Hippocampal formation (tissue), 2 donors: ENCODE measurements at places on chromosomes 5 and 9.

DNA sequence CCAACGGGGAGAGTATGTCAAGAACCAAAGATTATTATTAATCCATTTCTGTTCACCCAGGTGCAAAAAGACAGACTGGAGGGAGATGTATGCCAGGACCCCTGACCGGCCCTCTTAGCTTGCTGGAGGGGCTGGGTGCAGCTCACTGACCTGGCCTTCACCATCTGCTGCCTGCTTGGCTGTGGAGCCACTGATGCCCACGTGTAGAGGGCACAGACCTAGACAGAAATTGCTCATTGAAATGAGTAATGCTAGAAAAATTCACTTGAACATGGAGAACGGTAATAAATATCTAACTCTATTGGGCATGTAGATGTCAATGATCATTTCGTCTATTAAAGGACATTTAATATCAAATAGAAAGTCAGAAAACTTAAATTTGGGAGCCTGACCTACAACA, 58.8 kb upstream of the ERCC6L2 start:
- no peak for DNase-seq

DNA sequence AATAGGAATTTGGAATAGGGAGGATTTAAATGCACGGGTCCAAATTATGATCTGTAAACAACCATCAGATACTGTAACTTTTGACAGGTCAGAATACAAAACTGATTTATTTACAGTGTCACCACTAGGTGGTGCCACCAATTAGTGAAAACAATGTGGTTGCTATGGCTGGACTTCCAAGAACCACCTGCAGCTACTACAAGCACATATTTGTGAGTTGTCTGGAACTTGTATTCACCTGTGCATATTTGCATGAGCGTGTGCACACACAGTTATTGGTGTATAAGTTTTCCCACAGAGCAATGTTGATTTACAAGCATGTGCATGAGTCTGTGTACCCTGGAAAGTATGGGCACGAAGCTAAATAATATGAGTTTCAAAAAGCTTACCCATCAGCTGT, 3.0 kb upstream of the HRCT1 start:
- no peak for DNase-seq

DNA sequence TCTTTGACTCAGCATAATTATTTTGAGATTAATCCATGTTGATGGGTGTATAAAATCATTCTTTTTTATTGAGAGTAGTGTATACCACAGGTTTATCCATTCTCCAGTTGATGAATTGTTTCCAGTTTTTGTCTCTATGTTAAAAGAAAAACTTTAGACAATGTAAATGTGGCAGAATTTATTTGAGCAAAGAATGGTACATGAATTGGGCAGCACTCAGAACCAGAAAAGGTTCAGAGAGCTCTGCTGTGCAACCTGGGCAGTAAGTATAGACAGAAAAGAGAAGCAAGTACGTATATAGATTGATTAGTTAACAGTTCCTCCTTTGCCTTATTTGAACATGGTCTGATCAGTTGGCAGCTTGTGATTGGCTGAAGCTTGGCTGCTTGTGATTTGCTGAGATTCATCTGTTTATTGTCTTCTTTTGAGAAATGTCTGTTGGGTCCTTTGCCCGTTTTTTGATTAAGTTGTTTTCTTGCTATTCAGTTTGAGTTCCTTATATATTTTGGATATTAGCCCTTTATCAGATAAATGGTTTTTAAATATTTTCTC, 41.4 kb downstream of the CDC42SE2 start:
- DNase-seq, result no peak

- DNase-seq, result no peak
Observed at GRCh38 chr5:67267512-67268216, 71.1 kb upstream of the CD180 start.

GRCh38 chr5:121608826-121609225, 242.9 kb upstream of the FTMT start:
- no peak for DNase-seq

- no peak for DNase-seq
Observed at GRCh38 chr5:134467231-134467630, 55.5 kb upstream of the CDKN2AIPNL start.

DNA sequence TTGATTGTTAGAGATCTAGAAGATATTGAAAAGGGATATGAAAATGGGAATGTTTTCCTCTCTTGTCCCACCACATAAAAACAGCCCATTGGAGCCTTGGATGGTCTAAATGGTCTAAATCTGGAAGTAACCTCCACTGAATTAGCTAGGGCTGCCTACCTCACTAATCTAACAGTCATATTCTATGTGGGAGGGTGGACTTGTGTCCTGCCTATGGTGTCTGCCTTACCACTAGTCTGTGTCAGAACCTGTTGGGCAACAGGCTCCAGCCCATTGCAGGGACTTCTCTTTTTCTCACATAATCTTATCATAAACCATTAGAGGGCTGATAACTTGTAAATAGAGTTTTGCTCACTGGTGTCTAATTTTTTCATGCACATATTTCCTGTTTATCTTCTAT, 548.8 kb upstream of the CDH18 start:
- no peak for DNase-seq

DNA sequence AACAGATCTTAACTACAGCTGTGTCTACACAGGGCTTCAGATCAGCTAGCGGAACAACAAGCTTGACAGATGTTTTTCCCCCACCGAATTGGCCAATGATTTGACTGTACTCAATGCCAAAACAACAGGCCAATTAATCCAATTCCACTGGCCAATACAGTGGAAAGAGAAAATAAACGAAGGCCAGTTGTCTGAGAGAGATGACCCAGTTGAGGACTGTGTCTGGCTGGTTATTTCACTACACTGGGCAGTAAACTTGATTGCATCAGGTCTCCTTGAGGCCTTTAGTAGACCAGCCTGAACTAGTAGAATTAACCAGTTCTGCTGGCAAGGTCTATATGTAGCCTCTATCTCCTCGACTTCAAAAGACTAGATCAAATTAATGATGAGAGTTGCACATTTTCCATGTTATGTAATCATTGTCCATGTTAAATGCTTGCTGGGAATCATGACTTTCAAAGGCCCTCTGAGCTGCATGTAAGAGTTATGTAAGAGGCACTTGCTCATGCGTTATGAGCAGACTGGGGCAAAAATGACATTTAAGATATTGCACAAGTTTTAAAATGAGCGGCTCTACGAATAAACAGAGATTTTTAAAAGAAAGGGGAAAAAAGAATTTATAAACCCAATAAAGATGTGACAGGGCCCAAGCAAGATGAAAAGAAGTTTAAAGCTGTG, 28.3 kb downstream of the SMIM23 start:
- no peak for DNase-seq

- DNase-seq, result no peak
Observed at GRCh38 chr5:74660140-74660539, 19.6 kb upstream of the ENC1 start.

DNA sequence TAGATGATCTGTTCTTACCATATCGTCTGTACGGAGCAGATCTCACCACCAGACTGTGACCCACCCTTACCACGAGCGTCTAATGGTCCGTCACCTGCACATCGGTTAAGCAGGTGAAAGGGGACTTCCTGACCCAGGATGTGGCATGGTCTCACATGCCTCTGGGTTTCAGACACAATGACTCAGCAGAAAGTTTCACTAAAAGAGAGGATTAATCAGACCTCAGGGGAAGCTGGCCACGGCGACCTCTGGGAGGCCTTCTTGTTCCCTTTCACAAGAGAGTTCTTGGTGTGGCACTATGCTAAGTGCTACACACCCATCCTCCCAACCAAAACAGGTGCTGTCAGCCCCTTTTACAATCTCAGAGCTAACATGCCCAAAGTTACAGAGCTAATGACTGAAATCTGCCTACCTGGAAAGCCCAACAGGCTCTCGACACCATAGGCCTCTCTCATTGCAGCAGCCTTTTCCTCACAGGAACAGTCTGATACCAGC, 41.6 kb downstream of the ADAMTS12 start:
- no peak for DNase-seq

DNA sequence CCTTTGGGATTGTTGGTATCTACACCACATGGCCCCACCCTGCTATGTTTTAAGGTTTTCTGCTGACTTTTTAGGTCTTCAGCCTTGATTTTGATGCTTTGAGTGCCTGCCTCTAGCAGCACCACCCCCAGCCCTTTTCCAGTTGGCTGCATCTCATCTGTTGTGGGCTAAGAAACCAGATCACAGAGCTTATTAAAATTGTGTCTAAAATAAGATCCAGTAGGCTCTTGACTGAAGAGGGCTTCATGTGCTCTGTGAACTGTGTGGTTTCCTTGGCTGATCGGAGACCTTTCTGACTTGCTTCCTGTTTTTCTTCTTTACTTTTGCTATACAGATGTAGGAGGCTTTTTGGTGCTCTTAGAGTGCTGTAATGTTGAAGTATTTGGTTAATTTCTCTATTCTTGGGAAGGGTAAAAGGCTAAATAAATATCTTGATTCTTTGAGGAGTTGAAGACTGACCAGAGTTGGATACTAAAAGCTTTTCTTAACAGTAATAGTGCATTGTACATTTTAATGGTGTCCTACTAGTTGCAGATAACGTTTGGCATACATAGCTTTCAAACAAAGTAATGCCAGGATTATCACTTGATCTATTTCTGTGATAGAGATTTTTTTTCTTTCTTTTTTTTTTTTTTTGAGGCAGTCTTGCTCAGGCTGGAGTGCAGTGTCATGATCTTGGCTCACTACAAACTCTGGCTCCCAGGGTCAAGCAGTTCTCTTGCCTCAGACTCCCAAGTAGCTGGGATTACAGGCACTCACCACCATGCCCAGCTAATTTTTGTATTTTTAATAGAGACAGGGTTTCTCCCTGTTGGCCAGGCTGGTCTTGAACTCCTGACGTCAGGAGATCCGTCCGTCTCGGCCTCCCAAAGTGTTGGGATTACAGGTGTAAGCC, 4.5 kb downstream of the UBE2D2 start:
- no peak for DNase-seq

- DNase-seq, result no peak
Observed at GRCh38 chr9:35308316-35308715, 146.5 kb downstream of the UNC13B start.

DNA sequence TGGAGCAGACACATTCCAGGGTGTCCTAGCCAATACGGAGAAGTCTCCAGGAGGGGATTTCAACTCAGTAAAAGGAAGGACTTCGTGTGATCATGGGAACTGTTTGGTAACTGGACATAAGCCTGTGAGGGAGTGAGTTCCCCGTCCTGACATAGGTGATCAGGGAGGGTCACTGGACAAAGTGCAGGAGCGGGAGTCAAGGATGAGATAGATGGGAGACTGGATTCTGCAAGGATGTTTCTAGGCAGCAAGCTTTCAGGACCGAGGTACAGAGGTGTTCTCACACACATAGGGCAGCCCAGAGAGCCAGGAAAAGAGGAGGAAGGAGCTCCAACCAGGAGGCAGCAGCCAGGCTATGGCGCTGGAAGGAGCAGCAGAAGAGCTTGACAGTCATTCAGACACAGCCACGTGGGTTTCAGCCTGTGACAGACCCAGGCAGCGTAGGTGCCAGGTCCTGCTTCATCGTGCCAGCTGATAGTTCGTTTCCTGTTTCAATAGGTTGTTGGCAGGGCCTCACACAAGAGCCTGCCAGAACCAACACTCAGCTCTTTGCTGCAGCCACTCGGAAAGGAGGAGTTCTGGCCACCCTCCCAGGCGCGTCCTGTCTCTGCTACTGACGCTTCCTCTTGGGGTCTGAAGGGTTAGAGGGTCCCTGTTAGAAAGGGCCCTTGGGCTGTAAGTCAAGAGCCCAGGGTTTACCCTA, 84.1 kb downstream of the AMBP start:
- DNase-seq, result peak; percentile 67

- DNase-seq, result no peak
Observed at GRCh38 chr5:6868575-6869215, 155.5 kb downstream of the TENT4A start.

- no peak for DNase-seq
Observed at GRCh38 chr9:89013660-89014059, 22.4 kb downstream of the S1PR3 start.

DNA sequence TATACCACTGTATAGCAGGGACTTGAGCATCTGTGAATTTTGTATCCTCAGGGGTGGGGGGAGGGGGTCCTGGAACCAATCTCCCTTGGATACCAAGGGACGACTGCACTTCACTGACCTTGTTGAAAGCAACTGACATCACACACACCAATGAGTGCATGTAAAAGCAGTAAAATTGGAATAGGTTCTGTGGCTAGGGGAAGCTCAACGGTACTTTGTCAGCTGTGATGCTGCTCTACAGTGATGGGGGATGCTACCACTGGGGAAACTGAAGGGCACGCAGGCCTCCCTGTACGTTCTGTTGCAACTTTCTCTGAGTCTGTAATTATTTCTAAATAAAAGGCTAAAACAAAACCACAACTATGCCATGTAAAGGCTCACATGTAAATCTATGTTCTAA, 47.0 kb upstream of the RETREG1 start:
- no peak for DNase-seq

GRCh38 chr5:109692852-109693251, 3.1 kb downstream of the MAN2A1 start:
- no peak for DNase-seq

DNA sequence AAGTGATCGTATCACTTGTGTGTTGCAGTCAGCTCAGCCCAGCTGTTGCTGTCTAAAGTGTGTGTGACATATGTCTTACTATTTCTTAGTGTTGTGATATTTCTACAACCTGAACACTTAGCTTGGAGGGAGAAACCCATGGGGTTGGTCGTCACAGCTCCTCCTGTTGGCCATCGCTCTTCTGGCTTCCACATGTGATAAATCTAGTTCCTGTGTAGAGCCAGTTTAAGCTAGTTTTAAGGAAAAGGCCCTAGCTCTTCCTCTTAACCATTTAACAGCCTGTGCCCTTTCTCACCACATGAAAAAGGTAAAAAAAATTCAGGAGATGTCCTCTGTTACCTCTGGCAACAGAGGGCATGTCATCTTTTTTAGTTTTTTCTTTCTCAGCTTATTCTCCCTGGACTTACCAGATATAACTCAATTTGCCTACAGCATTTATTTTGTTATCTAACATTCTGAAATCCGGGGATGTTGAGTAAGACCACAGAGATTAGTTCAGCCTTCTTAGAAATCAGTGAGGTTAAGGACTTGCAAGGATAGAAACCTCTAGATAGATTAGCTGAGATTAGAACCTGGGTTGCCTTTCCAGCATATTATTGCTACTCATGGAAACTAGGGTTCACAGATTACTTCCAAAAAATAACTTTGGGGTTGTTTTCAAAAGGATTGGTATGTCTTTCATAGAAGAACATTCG, 100.4 kb downstream of the GAPVD1 start:
- no peak for DNase-seq

DNA sequence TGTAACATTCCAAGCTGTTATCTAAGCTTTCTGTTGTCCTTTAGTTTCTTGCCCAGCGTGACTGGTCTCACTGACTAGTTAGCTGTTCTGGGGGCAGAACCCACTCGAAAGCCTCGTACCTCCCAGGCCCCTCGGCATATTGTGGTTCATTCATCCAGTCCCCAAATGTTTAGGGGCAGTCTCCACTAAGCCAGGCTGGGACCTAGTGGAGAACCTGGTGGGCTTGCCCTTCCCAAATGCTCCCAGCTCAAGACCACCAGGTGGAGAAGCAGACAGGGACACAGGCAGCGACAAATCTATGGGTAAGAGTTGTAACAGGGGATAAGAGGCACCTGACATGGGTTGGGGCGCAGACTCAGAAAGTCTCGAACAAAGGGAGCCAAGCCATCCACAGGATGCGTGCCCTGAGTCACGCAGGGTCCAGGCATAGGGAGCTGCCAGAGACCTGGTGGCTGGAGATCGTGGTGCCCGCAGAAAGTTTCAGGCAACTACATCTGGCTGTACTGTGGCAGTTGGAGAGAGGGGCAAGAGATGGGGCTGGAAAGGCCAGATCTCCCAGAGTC, 851 bp upstream of the EEIG1 start:
- no peak for DNase-seq
